Activated CD8-positive, alpha-beta T cell treated with anti-CD3 and anti-CD28 coated beads, Interleukin-2, amount 10 ng/mL, durations not matched to agents 7 days and 5 days (primary cell): ENCODE measurements at places on chromosomes 16 and 17. TPM values are rescaled to one million over a fixed set of nuclear protein-coding genes. Genes with fewer than 3 reads are reported as not detected.

DNA sequence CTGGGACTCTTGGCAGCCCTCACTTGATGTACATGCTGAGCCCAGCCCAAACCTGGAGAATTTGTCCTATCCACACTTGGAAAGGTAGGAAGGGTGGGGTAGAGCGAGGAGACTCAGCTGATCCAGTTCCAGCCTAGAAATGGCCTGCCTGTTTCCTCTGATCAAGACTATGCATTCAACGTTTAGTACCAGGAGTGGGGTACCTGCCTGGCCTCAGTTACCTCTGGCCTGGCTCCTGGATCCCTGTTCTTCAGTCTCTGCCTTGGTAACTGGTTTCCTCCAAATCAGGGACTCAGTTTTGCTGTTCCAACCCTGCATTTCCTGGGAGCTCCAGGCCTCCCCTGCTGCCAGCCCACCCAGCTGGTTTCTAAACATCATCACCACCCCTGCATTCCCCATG, 233.5 kb downstream of the GSG1L start:
- H3K27ac ChIP-seq, result no peak overlapping the region
- DNase-seq, result no peak
- peaks cover 17% of the 10 kb centered on the region for H3K27me3 ChIP-seq
- peaks cover 2% of the 10 kb centered on the region for H3K36me3 ChIP-seq
- H3K4me3 ChIP-seq, result no peak overlapping the region

- H3K27ac ChIP-seq, result no peak overlapping the region
- peaks cover 10% of the 10 kb centered on the region for H3K36me3 ChIP-seq
- no peaks in the 10 kb centered on the region for H3K4me1 ChIP-seq
- H3K4me3 ChIP-seq, result no peak overlapping the region
- no peak for DNase-seq
- no peaks in the 10 kb centered on the region for H3K27me3 ChIP-seq
Observed at GRCh38 chr16:4382795-4383357, 11.2 kb downstream of the VASN start.

GRCh38 chr16:4979164-4979563, 21.0 kb downstream of the SEC14L5 start:
- no peaks in the 10 kb centered on the region for H3K4me1 ChIP-seq
- no peak for DNase-seq
- no peak overlapping the region for H3K27ac ChIP-seq
- H3K27me3 ChIP-seq, result peaks cover 11% of the 10 kb centered on the region

GRCh38 chr16:3637371-3637923, 17.0 kb upstream of the DNASE1 start:
- DNase-seq, result peak; percentile 62
- H3K27me3 ChIP-seq, result no peaks in the 10 kb centered on the region
- H3K27ac ChIP-seq, result peak overlapping the region; percentile 83
- H3K36me3 ChIP-seq, result peaks cover 12% of the 10 kb centered on the region
- peaks cover 19% of the 10 kb centered on the region for H3K4me1 ChIP-seq

- no peak for DNase-seq
- no peak overlapping the region for H3K4me3 ChIP-seq
Observed at GRCh38 chr16:59328961-59329360, 594.8 kb upstream of the GOT2 start.

DNA sequence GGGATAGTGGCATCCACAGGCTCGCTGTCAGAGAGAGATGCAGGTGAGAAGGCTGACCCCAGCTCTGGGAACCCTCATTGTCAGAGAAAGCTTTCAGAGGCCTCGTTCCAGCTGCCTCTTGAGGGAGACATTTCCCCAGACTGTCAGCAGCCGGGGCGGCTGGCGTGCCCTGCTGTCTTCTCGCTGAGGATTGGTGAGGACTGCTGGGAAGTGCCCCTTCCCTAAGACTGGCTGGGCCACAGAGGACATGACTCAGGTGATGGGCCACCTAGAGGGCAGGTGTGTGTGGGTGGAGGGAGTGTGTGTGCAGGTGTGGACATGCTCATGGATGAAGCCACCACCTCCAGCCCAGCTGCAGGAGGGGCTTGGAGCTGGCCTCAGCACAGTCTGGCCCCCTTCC, 25.3 kb downstream of the SPACA3 start:
- H3K36me3 ChIP-seq, result no peaks in the 10 kb centered on the region
- no peak overlapping the region for H3K4me3 ChIP-seq
- no peaks in the 10 kb centered on the region for H3K27me3 ChIP-seq

GRCh38 chr17:41071606-41072360, 6.1 kb upstream of the KRTAP2-4 start:
- no peak overlapping the region for H3K27ac ChIP-seq
- no peaks in the 10 kb centered on the region for H3K36me3 ChIP-seq
- DNase-seq, result no peak

- H3K4me1 ChIP-seq, result peaks cover 4% of the 10 kb centered on the region
- no peaks in the 10 kb centered on the region for H3K27me3 ChIP-seq
- H3K4me3 ChIP-seq, result no peak overlapping the region
- no peak overlapping the region for H3K27ac ChIP-seq
Observed at GRCh38 chr16:13926464-13926863, 6.5 kb downstream of the ERCC4 start.

GRCh38 chr16:73482310-73482709, 434.4 kb upstream of the ZFHX3 start:
- H3K4me1 ChIP-seq, result peaks cover 2% of the 10 kb centered on the region
- H3K27ac ChIP-seq, result no peak overlapping the region
- no peaks in the 10 kb centered on the region for H3K36me3 ChIP-seq
- H3K4me3 ChIP-seq, result no peak overlapping the region

DNA sequence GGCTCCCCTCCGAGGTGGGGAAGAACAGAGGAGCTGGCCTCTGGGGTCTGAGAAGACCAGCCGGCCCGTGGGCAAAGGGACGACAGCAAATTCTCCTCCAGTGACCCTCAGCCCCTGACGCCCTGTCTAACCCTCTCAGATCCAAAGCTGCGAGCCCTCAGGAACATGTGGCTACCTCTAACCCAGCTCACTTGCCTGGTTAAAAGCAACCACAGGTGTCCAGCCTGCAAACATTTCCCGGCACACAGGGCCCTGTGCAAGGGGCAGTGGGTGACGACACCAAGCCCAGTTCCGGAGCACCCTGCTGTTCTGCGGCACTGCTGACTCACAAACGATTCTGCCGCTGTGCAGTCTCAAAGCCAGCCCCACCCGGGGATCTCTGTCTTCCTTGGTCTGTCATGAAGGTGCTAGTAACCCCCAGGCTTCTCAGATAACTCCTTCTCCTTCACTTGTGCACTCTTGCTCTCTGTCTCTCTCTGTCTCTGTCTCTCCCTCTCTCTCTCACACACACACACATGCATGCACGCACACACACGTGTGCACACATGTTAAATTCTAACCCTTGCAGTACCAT, 23.0 kb downstream of the WNT3 start:
- H3K27ac ChIP-seq, result no peak overlapping the region
- H3K4me1 ChIP-seq, result no peaks in the 10 kb centered on the region
- no peak for DNase-seq
- peaks cover 17% of the 10 kb centered on the region for H3K27me3 ChIP-seq
- no peak overlapping the region for H3K4me3 ChIP-seq
- no peaks in the 10 kb centered on the region for H3K36me3 ChIP-seq

- no peaks in the 10 kb centered on the region for H3K36me3 ChIP-seq
- no peak overlapping the region for H3K27ac ChIP-seq
Observed at GRCh38 chr17:13046361-13046760, 28.5 kb upstream of the ELAC2 start.

DNA sequence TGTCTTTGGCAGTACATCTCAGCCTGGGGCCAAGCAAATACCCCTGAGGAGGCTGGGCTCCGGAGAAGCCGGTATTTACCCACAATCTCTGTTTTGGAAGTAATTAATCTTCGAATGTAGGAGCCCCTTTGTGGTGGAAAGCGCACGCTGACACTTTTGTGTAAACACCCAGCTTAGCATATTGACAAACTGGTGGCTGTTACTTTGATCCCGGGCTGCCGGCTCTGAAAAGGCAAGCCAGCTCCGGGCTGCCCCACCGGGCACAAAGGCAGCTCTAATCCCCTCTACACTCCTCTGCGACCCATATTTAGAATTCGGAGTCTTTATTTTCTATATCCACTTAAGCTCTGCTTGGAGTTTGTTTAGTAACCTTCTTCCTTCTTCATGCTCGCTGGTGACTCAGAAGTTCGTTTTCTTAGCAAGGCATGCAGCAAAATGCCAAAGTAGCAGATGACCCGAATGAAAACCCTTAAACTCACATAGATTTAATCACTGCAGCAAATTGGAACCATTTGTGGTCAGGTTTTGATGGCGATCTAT, 144.0 kb upstream of the IRX3 start:
- H3K4me3 ChIP-seq, result no peak overlapping the region
- peaks cover 16% of the 10 kb centered on the region for H3K27me3 ChIP-seq
- no peak overlapping the region for H3K27ac ChIP-seq
- no peaks in the 10 kb centered on the region for H3K36me3 ChIP-seq
- H3K4me1 ChIP-seq, result no peaks in the 10 kb centered on the region

- H3K27ac ChIP-seq, result peak overlapping the region; percentile 43
- peaks cover 8% of the 10 kb centered on the region for H3K4me1 ChIP-seq
- no peak overlapping the region for H3K4me3 ChIP-seq
Observed at GRCh38 chr17:2688351-2689342, 22.9 kb downstream of the CLUH start.

- no peak overlapping the region for H3K27ac ChIP-seq
- H3K27me3 ChIP-seq, result peaks cover 16% of the 10 kb centered on the region
- H3K4me1 ChIP-seq, result no peaks in the 10 kb centered on the region
- H3K36me3 ChIP-seq, result no peaks in the 10 kb centered on the region
Observed at GRCh38 chr17:50308666-50309065, 34.4 kb downstream of the TMEM92 start.

- peaks cover 64% of the 10 kb centered on the region for H3K36me3 ChIP-seq
- no peaks in the 10 kb centered on the region for H3K27me3 ChIP-seq
- H3K27ac ChIP-seq, result no peak overlapping the region
- DNase-seq, result no peak
- H3K4me1 ChIP-seq, result peaks cover 4% of the 10 kb centered on the region
Observed at GRCh38 chr17:8887301-8887700, 19.8 kb upstream of the PIK3R6 start.

GRCh38 chr16:35188288-35189155, 1729.1 kb downstream of the TP53TG3F start:
- no peaks in the 10 kb centered on the region for H3K4me1 ChIP-seq
- no peaks in the 10 kb centered on the region for H3K36me3 ChIP-seq
- DNase-seq, result no peak
- no peak overlapping the region for H3K4me3 ChIP-seq

GRCh38 chr16:27323781-27324561, 10.2 kb downstream of the IL4R start:
- H3K4me1 ChIP-seq, result peaks cover 97% of the 10 kb centered on the region
- no peak overlapping the region for H3K4me3 ChIP-seq
- peak overlapping the region; percentile 80 for H3K27ac ChIP-seq
- H3K27me3 ChIP-seq, result no peaks in the 10 kb centered on the region

DNA sequence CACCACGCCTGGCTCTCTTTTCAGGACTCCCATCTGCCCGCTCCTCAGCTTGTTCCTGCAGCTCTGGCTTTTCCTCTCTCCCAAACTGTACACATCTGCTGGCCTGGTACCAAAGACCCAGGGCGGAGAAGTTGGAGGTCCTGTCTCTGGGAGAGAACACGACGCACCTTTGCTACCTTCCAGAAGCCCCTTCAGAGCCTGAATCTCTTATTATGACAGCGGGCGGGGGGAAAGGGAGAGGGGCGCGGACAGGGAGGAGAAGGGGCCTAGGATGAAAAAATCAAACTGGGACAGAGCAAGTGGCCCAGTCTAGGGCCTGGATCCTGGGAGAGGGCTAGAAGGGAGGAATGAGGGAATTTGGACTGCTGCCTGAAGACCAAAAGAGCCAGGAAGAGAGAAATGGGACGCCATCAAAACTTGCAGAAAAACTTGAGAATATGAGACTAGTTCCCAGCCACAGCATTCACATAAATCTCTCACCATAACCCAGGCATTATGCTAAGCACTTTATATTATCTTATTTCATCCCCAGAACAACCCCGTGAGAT, 2.5 kb upstream of the PER1 start:
- DNase-seq, result no peak
- H3K27me3 ChIP-seq, result no peaks in the 10 kb centered on the region
- H3K27ac ChIP-seq, result no peak overlapping the region
- peaks cover 14% of the 10 kb centered on the region for H3K36me3 ChIP-seq
- H3K4me3 ChIP-seq, result no peak overlapping the region
- peaks cover 26% of the 10 kb centered on the region for H3K4me1 ChIP-seq

GRCh38 chr16:23909792-23910418, 74.1 kb downstream of the PRKCB start:
- peaks cover 7% of the 10 kb centered on the region for H3K4me1 ChIP-seq
- no peaks in the 10 kb centered on the region for H3K27me3 ChIP-seq
- no peak for DNase-seq
- H3K27ac ChIP-seq, result no peak overlapping the region

DNA sequence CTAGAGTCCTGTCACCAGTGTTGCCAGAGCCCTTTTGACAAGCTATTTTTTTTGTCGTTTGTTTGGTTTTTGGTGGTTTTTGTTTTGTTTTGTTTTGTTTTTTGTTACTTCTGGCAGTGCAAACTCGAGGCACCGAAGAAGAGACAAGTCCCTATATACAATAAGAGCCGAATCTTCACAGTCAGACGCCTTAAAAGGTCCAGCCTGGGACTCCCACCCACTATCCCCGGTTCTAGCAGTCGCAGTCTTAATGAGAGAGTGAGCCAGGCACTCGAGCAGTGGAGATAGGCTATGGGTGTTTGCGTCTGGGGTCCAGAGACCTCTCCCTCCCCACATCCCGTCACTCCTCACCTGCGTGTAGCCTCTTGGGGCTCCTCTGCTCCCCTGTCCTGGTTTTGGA, 1.9 kb downstream of the OR1F1 start:
- H3K4me1 ChIP-seq, result peaks cover 51% of the 10 kb centered on the region
- peaks cover 60% of the 10 kb centered on the region for H3K27me3 ChIP-seq
- H3K4me3 ChIP-seq, result peak overlapping the region; percentile 68
- DNase-seq, result no peak

DNA sequence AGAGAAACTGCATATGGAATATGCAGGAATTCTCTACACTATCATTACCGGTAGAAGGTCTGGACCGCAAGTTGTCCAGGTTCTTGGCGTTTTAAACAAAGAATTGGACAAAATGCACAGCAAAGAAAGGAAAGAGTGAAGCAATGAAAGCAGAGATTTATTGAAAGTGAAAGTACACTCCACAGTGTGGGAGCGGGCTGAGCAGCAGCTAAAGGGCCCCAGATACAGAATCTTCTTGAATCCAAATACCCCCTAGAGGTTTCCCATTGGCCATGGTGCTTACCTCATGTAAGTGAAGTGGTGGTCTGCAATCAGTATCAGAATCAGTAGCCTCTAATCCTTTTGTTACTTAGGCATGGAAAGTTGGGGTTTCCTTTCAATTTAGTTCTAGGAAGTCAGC, 178.5 kb upstream of the IRX3 start:
- no peaks in the 10 kb centered on the region for H3K36me3 ChIP-seq
- H3K4me1 ChIP-seq, result no peaks in the 10 kb centered on the region
- no peak overlapping the region for H3K27ac ChIP-seq

RILP gene
- total RNA-seq, result 6.2 TPM

HLF gene
- 0.21 TPM for total RNA-seq

CCL4 gene
- total RNA-seq, result 6.5 TPM

CRYM gene
- not detected for total RNA-seq

NFATC2IP gene
- 113 TPM for total RNA-seq

LONP2 gene
- 54.2 TPM for total RNA-seq

LPO gene
- total RNA-seq, result not detected

WNK4 gene
- total RNA-seq, result 0.37 TPM

SGCA gene
- total RNA-seq, result not detected

TP53TG3D gene
- total RNA-seq, result not detected
